Astrocyte of the spinal cord (primary cell): ENCODE measurements at places on chromosomes 11 and 22.

DNA sequence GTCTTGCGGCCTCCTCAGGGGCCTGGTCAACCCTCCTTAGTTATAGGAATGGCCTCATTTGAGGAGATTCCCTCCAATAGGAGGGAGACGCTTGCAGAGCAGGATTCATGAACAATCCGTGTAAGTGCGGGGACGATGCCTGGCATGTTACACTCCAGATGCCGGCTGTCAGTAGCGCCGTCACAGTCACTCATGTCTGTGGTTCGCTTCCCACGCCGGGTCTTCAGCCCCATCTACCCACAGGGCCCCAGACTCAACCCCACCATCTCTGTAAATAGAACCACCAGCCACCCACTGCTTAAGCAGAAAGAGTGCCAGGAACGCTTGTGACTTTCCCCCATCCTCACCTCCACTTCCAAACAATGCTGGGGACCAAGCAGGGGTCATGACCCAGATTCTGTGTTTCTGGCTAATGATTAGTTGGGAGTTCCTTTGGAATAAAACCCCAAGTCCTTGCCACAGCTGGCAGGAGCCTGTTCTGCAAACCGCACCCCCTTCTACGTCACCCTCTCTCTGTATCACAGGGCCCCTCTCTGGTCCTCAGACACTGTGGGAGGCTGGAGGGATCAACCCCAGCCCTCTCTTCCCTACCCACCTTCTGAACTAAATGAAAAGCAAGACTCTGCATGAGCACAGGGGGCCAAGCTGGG, 38.8 kb upstream of the TOLLIP start:
- no peak for DNase-seq

GRCh38 chr22:38142606-38143005, 32.1 kb upstream of the BAIAP2L2 start:
- no peak for DNase-seq

- DNase-seq: peak; percentile 62
Measured at GRCh38 chr22:22955866-22956535, 68.4 kb downstream of the IGLL5 start.

- no peak for DNase-seq
Measured at GRCh38 chr11:46391578-46392420, at the start of gene CHRM4. TSS of gene CHRM4 (minus strand) at chr11:46391776. CDS start at chr11:46386557, 5,219 bp downstream.

DNA sequence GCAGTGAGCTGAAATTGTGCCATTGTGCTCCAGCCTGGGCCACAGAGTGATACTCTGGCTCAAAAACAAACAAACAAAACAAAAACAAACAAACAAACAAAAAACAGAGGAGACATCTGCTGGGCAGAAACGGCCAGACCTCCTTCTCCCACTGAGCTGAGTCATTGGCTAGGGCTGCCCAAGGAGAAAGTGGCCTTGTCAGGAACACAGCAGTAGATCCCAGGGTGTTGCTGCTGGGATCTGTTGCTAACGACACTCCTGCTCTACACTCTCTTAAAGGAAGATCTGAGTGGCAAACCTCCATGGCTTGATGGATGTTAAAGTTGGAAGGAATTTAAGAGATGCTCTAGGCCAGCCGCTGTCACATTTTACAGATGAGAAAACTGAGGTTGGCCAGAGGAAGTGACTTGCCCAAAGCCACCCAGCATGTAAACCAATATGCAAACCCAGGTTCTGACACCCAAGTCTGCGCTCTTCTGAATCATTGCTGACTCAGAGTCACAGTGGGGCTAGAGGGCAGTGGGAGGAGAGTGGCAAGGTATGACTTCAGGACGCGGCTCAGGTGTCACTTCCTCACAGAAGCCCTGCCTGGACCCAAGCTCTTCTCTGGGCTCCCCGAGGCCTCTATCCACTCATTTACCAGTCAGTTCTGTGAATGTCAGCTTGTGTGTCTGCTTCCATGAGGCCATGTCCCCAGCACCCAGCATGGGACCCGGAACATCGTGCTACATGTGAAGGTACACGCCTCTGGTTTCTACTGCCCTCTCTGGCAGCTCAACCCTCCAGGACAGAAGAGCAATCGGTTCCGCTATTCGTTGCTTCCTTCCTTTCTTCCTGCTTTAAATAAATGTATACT, 11.3 kb upstream of the GDPD5 start:
- DNase-seq: no peak

DNA sequence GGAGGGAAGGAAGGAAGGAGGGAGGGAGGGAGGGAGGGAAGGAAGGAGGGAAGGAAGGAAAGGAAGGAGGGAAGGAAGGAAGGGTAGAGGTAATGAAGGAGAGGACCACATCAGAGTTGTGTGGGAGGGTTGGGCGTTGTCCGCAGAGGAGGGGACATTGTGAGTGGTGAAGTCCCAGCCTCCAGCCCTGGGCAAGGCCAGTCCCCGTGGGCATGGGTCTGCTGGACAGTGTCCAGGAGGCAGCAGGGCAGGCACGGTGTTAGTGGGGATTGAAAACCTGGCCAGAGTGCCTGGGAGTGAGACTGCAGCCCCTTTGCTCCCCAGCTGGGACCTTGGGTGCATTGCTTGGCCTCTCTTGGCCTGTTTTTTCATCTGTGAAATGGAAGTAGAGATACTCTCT, 1462.3 kb downstream of the BRD1 start:
- DNase-seq: no peak

DNA sequence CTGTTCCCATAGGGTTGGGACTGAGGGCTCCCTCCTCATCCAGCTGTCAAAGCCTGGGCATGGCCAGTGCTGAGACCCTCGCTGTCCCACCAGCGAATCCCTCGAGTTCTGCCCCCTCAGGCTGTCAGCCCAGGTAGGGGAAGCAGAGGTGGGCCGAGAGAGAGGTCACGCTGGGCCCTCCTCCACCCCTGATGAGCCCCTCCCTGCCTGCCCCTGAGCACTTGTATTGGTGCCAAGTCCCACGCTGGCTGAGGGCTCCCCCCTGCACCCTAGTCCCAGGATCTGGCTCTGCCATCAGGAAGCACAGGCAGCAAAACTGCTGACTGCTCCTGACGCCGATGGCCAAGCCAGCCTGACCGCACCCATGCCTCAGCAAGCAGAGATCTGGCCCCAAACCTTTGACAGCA, 3.3 kb downstream of the PRR33 start:
- DNase-seq: no peak

- DNase-seq: no peak
Measured at GRCh38 chr11:112129656-112130055, 34.2 kb downstream of the IL18 start.

- DNase-seq: no peak
Measured at GRCh38 chr11:64686466-64687170, 36.4 kb downstream of the NRXN2 start.

DNA sequence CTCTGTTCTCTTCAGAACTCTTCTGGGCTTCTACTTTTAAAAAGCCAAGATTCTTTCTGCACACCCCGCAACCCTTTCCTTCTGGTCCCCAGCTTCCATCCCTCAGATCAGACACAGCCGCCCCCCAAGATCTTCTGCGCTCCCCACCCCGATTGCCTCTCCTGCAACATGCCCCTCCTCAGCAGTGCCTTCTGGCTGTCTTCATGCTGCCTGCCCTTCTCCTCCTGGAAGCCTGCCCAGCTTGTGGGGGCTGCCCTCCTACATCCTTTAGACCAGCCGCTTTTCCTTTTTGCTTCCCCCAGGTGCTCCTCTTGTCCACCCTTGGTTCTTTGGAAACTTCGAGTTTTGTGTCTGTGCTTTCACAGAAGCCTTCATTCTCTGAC, 144.2 kb downstream of the FEZ1 start:
- DNase-seq: no peak

GRCh38 chr11:48125866-48126265, 90.7 kb upstream of the OR4B1 start:
- DNase-seq: no peak

DNA sequence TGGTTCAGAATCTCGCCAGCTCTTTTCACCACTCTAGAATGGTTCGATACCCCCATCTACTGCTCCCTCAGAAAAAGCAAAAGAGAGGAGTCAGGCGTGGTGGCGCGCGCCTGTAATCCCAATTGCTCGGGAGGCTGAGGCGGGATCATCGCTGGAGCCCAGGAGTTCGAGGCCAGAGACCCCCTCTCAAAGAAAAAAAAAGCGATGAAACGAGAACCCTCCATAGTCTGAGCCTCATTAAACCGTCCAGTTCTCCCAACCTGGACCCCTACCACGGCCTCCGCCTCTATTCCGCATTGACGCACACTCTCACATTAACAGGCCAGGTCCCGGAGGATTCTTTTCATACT, 439 bp downstream of the SPA17 start:
- no peak for DNase-seq

DNA sequence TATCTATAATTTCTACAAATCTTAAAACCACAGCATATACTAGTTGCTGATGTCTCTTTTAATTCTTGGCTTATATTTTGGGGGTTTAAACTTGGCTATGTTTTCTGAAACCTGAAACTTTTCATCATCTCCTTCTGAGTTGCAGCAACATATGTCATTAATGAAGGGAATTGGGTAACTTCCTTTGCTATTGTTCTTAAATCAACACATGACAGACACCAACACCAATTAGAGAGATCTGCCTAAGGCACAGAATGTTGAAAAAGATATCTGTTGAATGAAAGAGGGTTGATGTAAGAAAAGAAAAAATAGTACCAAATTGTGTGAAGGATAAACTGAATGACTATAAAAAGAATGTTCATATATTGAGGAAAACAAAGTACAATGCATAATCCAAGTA, 10.3 kb upstream of the GAS2 start:
- no peak for DNase-seq

GRCh38 chr11:70863993-70864392, 388.4 kb downstream of the SHANK2 start:
- no peak for DNase-seq

DNA sequence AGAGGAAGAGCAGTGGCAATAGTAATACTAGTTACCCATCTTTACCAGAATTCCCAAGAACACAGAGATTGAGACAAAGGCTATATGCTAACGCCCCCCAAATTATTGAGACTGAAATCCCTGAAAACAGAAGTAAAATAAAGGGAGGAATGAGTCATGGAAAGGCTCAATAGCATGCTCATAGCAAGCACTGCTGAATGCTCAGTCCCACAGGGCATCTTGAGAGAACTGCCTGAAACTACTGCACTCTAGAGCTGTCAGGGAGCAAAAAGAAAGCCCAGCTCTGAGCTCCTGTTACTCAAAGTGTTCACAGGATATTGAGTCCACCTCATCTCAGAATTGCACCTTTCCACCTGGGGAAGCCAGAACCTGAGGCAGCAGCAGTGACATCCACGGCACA, 44.1 kb upstream of the FIBIN start:
- no peak for DNase-seq

GRCh38 chr11:59186130-59186594, 14.2 kb downstream of the DTX4 start:
- no peak for DNase-seq

DNA sequence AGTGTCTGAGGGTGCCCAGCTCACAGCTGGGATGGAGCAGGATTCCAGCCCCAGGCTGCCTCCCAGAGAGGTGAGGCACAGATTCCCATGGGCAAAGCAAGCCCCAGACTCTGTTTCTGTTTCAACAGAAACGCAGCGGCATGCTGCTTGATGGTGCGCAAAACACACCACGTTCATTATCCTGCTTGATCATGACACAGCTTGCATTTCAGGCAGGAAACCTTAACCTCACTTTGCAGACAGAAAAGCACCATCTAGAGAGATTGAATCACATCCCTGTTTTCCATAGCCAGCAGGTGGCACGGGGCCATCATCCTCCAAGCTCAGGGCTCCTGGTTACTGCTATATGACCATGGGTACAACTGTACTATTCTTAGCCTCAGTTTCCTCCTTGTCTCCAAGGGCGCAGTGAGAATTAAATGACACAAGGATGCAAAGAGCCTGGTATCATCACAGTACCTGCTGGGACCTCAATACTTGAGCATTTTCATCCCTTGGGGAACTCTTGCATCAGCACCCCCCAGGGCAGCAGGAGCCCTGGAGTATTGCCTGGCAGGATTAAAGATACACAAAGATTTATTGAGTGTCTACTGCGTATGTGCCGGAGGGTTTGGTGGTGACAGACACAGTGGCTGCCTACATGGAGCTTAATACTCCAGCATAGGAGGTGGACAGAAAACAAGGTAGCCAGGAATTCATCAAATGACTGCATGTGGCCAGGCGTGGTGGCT, 110.0 kb downstream of the TP53I11 start:
- peak; percentile 6 for DNase-seq

- no peak for DNase-seq
Measured at GRCh38 chr11:27040302-27041115, at the start of gene BBOX1. TSS of gene BBOX1 (plus strand) at chr11:27040815. CDS start at chr11:27055431, 14,616 bp downstream.

- peak; percentile 65 for DNase-seq
Measured at GRCh38 chr11:28860893-28861292, 752.7 kb downstream of the METTL15 start.

GRCh38 chr11:5224538-5225479, 2.1 kb downstream of the HBB start:
- DNase-seq: no peak

DNA sequence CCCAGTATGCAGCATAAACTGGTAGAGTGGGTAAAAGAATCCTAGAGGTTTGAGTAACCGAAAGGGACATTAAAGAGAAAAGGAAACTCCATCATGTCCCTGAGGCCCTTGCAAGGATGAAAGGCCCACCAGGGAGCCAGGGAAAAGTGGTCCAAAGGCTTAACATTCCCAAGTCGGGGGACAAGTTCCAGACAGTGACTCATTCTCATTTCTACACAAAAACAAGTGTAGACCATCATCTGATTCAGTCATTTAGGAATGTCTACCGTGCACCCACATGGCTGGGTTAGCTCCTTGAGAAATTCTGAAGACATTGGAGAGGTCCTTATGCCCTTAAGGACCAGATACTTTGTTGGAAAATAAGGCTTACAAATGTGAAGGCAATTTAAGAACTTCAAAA, 4.8 kb upstream of the NOX4 start:
- peak; percentile 95 for DNase-seq

DNA sequence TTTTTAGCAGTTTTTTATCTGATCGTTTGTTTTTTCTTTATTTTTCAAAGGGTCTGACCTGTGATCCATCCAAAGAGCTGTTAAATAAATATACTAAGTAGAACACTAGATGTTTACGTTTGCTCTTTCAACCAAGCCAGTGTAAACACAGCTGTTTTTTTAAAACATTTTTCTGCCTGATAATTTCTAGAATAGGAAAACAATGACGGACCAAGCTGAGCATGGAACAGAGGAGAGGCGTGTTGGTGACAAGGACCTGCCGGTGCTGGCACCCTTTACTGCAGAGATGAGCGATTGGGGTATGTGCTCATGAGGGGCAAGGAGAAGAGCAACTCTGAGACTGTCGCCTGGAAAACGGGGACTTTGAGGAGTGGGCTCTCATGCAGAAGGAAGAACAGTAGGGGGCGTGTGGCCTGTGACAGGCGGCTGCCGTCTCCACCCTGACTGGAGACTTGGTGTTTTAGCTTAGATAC, 28.6 kb upstream of the PANX2 start:
- no peak for DNase-seq

- no peak for DNase-seq
Measured at GRCh38 chr11:107592231-107592590, 1.3 kb downstream of the ELMOD1 start.

DNA sequence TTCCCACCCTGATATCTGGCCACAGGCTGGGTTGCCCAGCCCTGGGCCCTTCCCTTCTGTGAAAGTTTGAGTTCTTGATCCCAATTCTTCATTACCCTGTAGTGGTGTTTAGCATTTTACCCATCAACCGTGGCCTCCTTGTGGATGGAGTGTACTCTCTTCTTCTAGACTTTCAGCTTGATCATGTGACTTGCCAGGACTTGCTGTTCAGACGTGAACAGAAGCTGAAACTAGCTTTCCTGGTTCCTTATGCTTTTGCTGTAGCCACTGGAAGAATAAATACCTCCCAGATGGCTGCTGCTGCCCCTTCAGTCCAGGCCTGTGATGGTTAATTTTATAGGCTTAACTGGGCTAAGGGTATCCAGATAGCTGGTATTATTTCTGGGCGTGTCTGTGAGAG, 32.7 kb upstream of the DAGLA start:
- DNase-seq: no peak
